Stimulated activated CD8-positive, alpha-beta memory T cell treated with anti-CD3 and anti-CD28 coated beads, Interleukin-7, amount 100 ng/mL, for 4 hours (primary cell): ENCODE measurements at places on chromosomes 4 and X.

DNA sequence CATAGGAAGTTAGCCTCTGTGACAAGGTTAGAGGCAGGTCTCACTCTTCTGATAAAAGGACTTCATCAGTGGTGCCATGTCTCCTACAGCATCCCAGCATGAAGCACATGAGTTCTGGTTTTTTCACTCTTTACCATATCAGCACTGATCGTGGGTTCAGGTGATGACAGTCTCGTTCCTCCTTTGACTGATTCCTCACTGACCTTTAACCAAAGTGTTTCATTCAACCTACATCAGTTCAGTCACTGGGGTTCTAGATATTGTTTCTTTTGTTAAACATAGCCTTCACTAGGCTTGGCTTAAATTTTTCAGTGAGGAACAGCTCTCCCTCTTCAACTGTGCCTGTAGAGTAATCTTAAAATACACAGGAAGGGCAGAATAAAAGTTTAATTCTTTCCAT is 9.6 kb upstream of the MAGEA8 start:
- DNase-seq, result no peak

DNA sequence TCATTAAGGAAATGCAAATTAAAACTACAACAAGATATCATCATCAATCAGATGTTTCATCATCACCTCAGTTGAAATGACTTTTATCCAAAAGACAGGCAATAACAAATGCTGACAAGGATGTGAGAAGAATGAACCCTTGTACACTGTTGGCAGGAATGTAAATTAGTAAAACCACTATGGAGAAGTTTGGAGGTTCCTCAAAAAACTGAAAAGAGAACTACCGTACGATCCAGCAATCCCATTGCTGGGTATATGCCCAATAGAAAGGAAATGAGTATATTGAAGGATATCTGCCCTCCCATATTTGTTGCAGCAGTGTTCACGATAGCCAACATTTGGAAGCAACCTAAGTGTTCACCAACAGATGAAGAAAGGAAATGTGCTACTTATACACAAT is 50.6 kb upstream of the STARD8 start:
- DNase-seq, result no peak

DNA sequence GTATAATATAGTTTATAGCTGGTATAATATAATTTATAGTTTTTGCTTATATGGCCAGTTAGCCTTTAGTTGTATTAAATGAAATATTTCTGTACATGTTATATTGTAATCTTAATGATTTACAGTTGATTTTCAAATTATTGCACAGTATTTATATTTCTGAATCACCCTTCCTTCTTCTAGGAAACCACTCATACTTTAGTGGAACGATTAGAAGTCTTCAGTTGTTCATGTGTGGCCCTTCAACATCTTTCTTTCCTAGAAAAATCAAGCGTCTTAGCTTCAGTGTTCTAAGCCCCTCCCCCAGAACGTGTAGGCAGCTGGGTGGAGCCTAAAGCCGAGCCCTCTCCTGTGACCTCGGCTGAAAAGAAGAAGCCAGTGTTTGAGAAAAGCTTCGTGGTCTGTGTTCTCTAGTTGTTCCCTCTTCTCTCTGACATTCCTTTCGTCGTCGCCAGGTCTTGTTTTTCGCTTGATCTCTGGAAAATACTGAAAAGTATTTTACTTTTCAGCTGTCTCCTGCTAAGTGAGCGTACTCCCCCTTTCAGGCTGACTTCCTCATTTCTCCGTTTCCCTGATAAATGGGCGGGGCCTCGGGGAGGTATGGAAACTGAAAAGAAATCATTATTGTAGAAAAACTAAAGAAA is at the start of gene C4orf33:
C4orf33 (plus strand) TSS at position 342 of the 644 bp plus-strand sequence. CDS start 6,459 bp downstream, outside the sequence.
- peak; percentile 78 for DNase-seq

GRCh38 chrX:63349307-63349706 is 1.8 kb downstream of the SPIN4 start:
- DNase-seq, result no peak

DNA sequence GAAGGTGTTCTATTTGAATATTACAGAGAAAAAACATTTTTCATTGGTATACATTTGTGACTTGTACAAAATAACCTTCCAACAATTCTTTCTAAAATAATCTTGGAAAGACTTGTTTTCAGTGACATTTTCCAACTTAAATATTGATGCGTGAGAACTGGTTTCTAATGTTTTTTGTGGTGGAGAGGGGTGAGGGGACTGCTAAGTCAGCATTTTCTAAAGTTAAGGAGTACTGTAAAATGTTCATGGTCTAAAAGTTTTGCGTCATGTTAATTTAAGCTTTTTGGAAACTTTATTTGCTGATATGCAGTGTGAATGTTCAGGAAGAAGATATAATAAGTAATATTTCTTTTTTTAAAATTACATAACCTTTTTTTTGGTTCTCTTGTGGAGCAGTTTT is 229.3 kb downstream of the MAGEB5 start:
- DNase-seq, result no peak

DNA sequence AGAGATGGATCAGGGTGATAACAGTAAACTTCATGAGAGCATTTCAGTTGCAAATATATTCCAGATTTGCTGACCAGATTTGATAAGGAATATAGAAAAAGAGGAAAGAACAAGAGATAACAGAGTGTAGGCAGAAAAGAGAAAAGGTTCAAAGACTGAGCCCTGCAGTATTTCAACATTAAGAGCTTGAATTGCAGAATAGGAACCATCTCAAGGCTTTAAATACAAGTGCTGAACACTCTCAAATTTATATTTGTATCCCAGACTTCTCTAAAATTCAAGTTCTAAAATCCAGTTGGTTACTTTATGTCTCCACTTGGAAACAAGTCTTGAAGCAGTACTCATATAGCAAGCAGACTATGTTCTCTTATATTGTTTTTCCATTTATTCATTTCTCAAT is 9.7 kb upstream of the MYOZ2 start:
- no peak for DNase-seq

DNA sequence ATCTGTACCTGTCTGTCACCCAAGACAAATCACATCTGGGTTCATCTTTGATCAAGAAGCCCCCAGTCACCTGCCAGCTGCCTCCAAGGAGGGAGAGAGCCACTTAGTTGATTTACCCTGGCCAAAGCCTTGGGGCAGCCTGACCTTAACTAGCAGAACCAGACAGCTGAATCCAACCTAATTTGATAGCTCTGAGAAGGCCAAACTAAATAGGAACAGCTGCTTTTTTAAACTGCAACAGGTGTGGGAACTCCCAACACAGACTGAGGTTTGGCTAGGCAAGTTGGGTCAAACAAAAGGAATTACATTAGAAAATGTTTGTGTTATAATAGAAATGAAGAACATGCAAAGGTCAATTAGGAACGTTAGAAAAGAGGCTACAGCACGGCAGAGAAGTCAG is 375.7 kb downstream of the NLGN4X start:
- DNase-seq, result no peak

GRCh38 chr4:92433272-92433758 is 129.5 kb downstream of the GRID2 start:
- no peak for DNase-seq

- no peak for DNase-seq
Observed at GRCh38 chr4:40337523-40337922, 2.4 kb downstream of the CHRNA9 start.

DNA sequence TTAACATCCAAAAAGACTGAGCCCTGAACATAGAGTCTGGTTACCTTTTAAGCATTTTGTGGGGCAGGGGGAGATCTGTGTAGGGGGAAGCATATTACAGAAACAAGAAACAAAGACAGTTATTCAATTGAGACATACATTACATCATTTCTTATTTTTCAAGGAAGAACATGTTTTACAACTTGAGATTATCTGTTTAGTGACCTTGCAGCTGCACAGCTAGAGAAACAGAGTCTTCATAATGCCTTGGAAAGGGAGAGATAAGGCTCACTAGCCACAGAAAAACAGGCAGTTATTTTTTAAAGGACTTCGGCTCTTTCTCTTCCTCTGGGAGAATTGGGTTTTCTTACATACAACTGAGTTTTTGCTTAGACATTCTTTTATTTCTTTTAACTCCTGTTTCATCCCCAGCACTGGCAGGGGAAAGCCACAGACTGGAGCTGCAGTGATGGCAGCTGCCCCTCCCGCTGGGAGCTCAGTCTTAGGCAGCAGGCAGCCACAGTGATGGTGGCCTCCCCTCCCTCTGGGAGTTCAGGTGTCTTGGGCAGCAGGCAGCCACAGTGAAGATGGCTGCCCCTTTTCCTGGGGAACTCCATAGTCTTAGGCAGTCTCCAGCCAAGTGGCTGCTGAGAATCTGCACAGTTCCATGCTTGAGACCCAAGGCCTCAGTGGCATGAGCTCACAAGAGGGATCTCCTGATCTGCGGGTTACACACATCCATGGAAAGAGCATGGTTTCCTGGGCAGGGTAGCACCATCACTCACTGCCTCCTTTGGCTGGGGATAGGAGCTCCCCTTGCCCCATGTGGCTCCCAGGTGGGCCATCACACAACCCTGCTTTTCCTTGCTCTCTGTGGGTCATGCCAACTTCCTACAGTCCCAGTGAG is 19.4 kb upstream of the TMPRSS11F start:
- DNase-seq, result no peak

DNA sequence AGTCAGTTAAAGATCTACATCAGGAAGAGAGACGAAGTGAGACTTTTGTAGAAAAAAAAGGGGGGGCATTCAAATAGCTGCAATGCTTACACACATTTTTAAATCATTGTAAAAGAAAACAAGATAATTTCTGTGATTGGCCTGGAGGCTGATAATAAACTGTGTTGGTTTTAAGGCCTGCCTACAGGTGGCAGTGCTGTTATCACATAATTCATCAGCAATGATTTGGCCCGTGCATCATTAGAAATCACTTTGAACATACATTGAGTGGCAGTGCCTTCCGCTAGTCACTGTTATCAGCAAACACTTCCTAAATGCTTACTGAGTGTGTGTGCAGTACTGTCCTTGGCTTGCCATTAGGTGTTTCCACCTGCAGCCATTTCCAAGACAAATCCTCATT is 831.9 kb downstream of the TRIML1 start:
- no peak for DNase-seq

GRCh38 chrX:23334848-23335599 is at the start of gene PTCHD1:
Gene PTCHD1 (plus strand): TSS chrX:23334849. CDS start chrX:23334876, 27 bp downstream.
- no peak for DNase-seq

DNA sequence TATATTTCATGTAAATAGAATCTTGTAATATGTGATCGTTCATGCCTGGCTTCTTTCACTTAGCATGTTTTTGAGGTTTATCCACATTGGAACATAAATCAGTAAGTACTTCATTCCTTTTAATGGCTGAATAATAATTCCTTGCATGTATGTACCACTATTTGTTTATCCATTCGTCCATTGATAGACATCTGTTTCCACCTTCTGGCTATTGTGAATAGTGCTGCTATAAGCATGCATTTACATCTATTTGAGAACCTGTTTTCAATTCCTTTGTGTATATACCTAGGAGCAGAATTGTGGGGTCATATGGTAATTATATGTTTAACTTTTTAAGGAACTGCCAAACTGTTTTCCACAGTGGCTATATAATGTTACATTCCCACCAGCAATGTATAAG is 356.7 kb upstream of the DIPK2B start:
- no peak for DNase-seq

GRCh38 chr4:42656944-42657792 is at the start of gene ATP8A1:
Gene ATP8A1 (minus strand): TSS chr4:42657105. CDS start chr4:42656873, 232 bp downstream.
- DNase-seq, result peak; percentile 82

DNA sequence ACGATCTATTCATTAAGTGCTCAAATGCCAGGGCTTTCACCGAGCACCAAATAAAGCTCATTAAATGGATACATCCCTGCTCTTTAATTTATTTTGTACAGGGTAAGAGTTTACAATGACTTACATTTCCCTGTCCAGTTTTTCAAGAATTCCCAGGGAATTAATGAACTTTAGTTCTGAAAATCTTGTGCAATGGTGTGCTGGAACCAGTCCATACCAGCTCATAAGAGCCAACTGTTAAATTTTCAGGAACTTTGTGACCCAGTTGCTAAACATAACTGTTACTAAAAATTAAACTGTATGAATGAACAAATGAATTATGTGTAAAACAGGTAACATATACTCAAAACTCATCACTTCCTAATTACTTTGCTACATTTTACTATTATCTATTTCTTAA is 191.7 kb upstream of the RASGEF1B start:
- DNase-seq, result no peak

GRCh38 chr4:106708464-106708816 is 327.7 kb downstream of the DKK2 start:
- DNase-seq, result no peak

DNA sequence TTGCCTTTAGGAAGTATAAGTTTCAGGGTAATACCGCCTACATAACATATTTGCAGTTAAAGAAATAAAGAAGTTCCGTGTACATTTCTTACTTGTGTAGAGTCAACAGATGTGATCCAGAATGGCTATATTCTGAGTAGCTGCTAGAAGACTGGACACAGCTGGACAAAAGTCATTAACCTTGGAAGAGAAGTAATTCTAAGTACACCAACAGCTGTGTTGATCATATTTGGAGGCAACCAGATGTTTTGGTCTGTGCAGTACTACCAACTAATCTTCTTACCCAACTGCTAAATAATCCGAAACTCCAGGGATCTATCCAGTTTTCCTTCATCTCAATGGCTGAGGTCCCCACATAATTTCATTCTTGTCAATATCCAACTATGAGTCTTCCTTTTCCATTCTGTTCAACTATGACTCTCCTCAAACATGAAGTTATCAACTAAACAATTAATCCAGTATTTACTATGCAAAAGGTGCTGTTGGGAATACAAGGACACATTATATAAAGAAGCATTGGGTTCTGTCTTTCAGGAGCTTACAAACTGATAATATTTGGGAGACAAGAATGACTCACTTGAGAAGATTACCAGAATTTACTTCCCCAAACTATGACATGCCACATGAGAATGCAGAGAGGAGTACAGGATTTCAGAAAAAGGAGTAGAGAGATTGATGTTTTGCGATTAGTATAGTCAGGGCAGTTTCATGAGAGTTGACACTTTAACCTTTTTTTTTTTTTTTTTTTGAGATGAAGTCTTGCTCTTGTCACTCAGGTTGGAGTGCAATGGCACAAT is 78.2 kb downstream of the COL4A6 start:
- no peak for DNase-seq

DNA sequence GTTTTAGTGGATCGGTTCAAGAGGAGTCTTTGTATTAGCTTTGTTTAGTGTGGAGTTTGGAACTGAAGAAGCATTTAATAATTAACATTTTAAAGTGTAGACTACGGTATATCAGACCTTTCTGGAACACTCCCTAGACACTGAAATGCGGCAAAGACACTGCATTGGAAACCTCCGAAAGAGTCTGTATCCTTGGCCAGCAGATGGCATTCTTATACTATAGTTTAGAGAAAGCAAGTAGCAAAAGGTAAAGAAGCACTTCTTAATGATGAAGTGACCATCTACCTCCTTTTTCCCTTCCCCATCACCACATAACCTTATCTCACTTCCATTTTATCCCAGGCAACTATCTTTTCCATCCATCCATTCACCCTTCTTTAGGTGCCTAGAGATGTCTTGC is 7.6 kb downstream of the FABP2 start:
- no peak for DNase-seq

DNA sequence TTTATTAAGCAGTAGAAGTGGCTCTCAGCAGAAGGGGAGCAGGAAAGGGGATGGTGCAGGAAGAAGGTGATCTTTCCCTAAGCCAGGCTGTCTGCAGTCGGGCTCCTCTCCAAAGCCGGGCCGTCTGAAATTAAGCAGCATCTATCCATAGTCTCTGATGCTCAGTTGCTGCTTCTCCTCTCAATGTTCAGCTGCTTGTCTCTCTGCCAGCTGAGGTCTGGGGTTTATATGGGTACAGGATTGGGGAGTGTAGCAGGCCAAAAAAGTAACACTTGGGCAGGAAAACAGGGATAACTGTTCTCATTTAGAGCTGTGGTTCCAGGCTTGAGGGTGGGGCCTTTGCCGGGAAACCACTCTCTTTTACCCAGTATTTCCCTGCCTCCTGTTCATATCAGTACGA is 39.2 kb upstream of the CCKAR start:
- DNase-seq, result no peak

GRCh38 chrX:107508925-107509324 is 59.5 kb downstream of the FRMPD3 start:
- DNase-seq, result no peak
